Stimulated activated CD4-positive, alpha-beta T cell treated with anti-CD3 and anti-CD28 coated beads, Interleukin-15, amount 100 ng/mL, for 24 hours (primary cell): ENCODE measurements at places on chromosomes 2 and 18.

- no peak for DNase-seq
Measured at GRCh38 chr2:126534478-126534877, 121.5 kb upstream of the GYPC start.

DNA sequence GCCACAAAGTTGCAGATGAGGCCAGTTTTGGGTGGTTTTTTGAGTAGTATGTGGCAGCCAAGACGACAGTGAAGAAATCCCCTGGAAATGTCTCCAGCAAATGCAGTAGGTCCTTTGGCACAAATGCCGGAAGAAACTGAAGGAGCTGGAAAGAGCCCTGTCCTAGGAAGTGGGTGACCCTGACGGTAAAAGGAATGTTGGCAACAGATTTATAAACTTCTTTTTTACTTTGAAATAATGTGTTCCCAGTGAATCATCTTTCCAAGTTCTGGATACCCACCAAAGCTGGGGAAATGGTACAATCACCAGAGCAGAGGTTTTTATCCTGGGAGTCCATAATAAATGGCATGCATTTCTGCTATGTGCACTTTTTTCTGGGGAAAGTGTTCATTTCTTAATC is 112.9 kb downstream of the CSRNP3 start:
- no peak for DNase-seq

- no peak for DNase-seq
Measured at GRCh38 chr18:75341267-75341666, 86.2 kb downstream of the SMIM21 start.

- DNase-seq, result no peak
Measured at GRCh38 chr2:220310451-220310861, 683.0 kb downstream of the SLC4A3 start.

DNA sequence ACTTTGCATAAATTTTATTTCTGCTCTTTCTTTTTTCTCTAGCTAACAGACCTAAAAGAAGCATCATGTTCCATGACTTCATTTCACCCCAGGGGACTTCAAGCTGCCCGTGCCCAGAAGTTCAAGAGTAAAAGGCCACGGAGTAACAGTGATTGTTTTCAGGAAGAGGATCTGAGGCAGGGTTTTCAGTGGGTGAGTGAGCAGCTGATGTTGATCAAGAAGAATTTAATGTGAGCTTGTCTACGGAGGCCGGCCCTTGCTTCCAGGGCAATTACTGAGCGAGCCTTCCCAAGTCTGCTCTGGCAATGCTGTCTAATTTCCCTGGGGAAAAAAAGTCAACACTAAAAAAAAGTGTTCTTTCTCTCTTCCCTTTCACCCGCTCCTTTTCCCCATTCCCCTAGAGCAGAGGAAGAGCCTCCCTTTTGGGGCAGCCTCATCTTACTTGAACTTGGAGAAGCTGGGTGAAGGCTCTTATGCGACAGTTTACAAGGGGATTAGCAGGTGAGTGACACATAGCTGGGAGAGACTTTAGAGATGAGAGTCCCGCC is 1.2 kb downstream of the CDK15 start:
- DNase-seq, result no peak
